ENCODE measurements at places on chromosomes 11 and 22.

GRCh38 chr11:27864091-27864491, 163.8 kb upstream of the BDNF start:
- no peak for DNase-seq

DNA sequence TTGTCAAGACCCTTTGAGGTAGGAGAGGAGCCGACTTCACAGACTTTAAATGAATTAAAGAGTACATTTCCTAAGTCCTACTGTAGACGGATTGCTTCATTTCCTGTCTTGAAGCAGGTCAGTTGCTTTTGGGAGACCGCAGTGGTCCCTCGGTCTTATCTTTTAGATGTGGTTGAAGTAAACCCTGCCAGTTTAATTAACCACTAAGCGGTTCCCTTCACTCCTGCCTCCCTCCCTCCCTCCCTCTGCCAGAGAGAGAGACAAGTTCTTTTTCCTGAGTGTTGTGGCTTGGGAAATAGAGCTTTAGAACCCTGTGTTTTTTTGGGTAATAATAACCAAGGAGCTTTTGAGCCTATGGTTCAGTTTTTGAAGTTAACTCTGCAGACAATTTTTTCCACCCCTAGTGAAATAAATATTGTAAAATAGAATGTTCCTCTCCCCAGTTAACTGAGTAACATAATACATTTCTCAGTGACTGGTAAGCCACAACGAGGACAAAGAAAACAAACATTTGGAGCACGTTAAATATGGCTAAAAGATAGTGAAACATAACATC, 147.5 kb downstream of the LDLRAD3 start:
- DNase-seq: no peak

DNA sequence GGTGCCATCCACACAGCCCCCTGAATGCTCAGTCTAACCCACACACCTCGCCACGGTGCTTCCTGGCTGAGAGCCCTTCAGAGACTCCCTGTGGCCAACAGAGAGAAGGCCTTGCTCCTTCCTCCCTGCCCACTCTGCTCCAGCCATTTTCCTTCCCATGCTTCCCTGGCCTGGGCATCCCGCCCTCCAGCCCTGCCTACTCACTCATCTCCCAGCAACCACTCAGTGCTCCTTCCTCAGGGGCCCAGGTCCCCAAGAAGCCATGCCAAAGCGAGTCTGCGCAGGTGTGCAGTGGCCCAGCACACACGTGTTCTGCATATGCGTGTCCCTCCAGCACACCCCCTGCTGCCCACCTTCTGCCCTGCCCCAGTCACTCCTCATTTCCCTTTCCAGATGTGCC, 56.4 kb downstream of the NECTIN1 start:
- DNase-seq: no peak

DNA sequence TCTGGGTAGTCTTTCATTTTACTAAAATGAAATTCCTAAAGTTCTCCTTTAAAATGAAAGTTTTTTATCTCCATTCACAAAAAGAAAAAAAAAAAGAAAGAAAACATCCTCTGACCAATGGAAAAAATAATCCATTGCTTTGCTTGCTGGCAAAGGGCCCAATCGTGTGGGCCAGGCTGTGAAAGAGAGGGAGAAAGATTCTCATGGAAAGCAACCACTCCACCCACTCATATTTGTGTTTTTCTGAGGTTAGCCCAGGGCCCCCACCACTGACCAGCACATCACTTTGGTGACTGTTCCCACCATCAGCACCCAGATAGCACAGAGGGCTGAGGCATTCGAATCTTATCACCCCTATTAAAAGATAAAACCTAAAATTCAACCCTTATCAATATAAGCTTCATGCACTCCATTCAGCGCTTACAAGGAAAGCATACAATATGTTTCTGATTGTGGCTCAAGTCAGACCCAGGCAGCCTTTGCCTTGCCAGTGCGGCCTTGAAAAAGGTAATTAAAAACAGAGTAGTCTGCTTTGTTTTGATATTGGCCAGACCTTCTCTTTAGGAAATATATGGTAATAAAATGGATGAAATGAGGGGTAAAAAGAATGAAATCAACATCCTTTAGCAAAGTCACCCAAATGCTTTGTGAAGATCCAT, 192.8 kb downstream of the ETS1 start:
- no peak for DNase-seq

DNA sequence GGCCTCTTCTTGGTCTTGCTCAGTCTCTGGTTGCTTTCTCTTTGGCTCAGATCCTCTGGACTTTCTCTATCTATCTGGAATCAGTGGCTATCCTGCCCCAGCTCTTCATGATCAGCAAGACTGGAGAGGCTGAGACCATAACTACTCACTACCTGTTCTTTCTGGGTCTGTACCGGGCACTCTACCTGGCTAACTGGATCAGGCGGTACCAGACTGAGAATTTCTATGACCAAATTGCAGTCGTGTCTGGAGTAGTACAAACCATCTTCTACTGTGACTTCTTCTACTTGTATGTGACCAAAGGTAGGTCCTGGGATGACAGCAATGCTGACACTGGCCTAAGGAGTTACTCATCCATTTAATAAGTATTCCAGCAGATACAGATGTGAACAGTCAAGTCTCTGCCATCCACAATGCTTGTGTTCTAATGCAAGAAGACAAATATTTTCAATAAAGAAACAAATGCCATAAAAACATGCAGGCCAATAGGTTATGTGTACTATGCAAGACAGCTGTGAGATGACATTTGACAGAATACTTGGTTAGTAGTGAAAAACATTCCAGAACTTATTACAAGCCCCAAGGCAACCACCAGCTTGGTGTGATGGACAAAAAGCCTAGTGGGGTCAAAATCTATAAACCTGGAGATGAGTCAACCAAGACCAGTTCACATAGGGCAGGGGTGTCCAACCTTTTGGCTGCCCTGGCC, 13.4 kb downstream of the KDELR3 start:
- DNase-seq: no peak

- no peak for DNase-seq
Observed at GRCh38 chr11:95680169-95680929, 109.2 kb downstream of the FAM76B start.

GRCh38 chr22:37564111-37564711, 3.9 kb downstream of the CDC42EP1 start:
- no peak for DNase-seq

DNA sequence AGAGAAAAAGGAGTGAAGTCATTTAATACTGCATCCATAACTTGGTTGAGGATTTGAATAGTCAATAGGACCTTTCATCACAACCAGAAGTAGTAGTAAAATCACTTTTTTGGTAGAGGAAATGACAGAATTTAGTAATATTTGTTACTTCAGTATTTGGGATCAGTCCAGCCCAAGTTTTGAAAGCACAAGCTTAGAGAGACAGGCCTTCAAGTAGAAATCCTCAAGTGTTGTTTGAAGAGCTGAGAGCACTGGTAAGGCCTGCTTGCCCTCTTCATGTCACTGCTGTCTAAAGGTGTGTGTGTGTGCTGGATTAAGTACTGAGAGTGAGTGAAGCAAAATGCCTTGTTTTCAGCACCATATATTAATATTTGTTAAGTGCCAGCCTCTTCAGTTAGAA, 137.3 kb downstream of the WNT11 start:
- DNase-seq: no peak

DNA sequence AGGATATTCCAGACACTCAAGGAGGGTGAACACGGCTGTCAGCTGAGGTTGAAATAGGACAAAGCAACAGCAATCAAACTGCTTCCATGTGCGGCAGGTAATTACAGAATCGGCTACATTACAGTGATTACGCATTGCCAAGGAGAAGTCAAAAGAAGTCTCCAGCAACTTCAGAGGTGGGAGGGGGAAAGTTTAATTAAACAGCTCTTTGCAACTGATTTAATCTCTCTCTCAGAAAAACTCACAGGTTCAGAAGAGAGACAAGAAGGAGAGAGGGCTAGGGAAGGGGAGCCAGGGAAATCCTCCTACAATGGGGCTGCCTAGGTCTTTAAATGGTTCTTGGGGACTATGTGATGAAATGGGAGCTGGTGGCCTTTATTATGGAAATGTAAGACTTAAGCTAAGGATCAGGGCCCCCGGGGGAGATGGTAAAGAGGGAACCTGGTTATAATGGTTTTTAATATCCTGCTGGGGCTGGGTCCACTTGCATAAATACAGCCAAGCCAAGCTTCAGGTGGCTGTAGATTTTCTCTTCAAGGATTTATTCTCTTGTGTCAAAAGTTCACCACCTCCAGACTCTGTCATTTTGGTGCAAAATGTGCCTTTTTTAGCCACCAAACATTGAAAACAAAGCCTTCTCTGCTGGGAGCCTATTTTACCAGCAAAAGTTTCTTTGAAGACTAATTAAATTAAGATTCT, 354.7 kb upstream of the NARS2 start:
- no peak for DNase-seq

DNA sequence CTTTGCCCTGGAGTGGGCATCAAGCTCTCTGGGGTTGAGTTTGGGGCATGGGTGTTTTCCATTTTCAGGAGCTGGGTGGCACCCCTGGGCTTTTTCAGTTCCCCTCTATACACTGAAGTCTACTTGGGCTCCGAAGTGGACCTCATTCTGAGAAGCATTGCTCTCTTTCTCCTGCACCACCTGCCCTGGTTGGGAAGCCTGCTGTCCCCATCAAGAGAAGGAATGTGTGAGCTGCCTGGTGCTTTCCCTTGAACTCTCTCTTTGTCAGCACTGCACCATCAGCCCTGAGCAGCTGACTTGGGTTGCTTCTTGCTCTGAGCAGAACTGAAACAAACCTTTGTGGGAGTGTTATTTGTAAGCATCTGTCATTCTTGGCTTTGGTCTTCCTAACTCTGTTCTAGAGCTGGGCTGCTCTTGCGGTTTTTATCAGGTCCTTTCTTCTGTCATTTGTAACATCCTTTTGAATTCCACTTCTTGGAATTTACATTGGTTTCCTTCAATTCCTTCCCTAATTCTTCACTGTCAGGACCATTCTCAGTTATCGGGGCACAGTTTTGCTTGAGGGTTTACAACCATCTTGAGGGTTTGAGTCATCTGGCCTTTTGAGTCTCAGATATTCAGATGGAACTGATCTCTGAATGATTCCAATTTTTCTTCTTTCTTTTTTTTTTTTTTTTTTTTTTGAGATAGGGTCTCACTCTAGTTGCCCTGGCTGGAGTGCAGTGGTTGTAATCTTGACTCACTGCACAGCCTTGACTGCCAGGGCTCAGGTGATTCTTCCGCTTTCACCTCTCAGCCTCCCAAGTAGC, 20.5 kb downstream of the UBE2L3 start:
- DNase-seq: no peak

DNA sequence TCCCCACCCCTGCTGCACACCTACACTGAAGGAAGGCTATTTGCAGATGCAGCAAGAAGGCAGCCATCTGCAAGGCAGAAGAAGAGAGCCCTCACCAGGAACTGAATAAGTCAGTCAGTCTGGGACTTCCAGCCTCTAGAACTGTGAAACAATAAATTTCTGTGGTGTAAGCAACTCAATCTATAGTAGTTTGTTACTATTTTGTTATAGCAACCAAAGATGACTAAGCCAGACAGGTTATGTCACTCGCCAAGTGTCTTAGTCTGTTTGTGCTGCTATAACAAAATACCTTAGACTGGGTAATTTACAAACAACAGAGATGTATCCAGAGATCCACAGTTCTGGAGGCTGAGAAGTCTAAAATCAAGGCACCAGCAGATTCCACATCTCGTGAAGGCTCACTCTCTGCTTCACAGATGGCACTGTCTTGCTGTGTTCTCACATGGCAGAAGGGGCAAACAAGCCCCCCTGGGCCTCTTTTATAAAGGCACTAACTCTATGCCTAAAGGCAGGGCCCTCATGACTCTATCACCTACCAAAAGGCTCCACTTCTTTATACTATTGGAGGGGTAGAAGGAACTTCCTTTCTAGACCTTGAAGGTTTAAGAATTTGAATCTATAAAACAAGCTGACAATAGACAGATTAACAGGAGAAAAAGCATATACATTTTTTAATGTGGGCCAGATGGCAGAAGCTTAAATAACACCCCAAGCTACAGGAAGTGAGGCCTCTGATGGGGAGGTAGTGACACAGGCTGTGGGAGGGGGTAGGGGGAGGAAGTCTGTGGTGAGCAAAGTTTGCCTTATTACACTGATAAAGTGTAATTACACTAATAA, 12.3 kb downstream of the APOL6 start:
- no peak for DNase-seq

- DNase-seq: no peak
Observed at GRCh38 chr22:25060522-25061071, 108.1 kb downstream of the KIAA1671 start.

DNA sequence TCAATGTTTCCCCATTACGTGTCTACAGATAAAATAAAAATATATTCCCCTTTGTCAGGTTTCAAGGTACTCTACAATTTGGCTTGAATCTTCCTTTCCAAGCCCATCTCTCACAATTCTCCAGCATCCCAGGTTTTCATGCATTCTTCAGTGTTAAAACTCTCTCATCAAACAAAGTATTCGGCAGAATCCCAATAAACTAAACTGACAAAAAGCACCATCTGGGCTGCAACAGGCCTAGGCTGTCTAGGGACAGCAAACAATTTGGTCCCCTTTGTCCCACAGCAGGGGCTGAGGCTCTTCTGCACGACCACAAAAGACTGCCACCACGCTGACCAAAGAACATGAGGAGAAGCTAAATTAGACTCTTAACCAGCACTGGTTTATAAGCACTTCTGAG, 159.4 kb downstream of the CADM1 start:
- no peak for DNase-seq

DNA sequence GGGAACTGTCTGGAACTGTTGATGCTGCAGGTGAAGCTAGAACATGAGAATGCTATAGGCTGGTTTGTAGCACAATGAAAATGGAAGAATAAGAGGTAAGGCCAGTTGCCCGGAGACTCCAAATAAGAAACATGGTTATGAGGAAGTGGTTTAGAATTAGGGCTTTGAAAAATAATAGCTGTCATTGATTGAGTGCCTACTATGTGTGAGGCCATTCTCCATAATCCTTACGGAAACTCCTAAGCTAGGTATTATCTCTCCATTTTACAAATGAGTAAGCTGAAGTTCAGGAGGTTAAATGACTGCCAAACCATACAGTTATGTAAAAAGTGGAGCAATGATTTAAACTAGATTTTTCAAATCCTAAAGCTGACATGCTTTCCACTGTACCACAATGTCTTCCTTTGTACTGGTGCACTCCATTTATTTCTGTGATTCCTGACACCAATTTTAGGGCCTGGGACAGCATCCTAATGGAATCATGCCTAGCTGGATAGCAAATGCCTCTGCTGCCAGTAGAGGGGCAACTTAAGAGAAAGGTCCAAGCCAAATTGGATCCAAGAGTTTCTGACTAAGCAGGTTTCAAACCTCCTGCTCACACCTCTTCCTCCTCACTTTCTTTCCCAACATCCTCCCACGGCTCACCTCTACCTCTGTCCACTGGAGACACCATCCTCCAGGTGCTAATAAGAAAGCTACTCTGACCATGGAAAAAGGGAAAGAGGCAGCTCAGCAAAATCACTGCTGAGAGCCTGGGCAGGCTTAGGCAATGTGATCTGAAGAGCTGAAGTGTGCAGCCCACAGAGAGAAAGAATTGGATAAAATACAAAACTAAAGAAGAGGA, 46.9 kb upstream of the PICALM start:
- DNase-seq: no peak

GRCh38 chr11:32434356-32435151, 785 bp downstream of the WT1 start:
- no peak for DNase-seq

Measured in NCI-H1417 treated with DMSO at 0.1 percent for 48 hours (cell line).